ENCODE measurements at places on chromosomes 7 and 10. TPM values are rescaled to one million over a fixed set of nuclear protein-coding genes. Genes with fewer than 3 reads are reported as not detected.

PLAC9 gene
- 3.8 TPM for total RNA-seq

ADRA2A gene
- not detected for total RNA-seq

SAP25 gene
- total RNA-seq = not detected

TACC2 gene
- total RNA-seq = 7.3 TPM

BTAF1 gene
- 11.4 TPM for total RNA-seq

H2BK1 gene
- total RNA-seq = not detected

EZH2 gene
- total RNA-seq = 19.4 TPM

CEP55 gene
- 98.6 TPM for total RNA-seq

RASA4 gene
- 3.9 TPM for total RNA-seq

ATOH7 gene
- total RNA-seq = not detected

OR2A2 gene
- total RNA-seq = not detected

ATP6V0A4 gene
- total RNA-seq = not detected
